Activated B cell treated with CpG ODN at 0.5 μM for 24 hours (primary cell): ENCODE measurements at places on chromosomes 11 and 22.

- no peak for DNase-seq
Measured at GRCh38 chr22:45125188-45125587, 38.5 kb upstream of the NUP50 start.

GRCh38 chr11:92511522-92512203 is 287.0 kb downstream of the FAT3 start:
- no peak for DNase-seq

DNA sequence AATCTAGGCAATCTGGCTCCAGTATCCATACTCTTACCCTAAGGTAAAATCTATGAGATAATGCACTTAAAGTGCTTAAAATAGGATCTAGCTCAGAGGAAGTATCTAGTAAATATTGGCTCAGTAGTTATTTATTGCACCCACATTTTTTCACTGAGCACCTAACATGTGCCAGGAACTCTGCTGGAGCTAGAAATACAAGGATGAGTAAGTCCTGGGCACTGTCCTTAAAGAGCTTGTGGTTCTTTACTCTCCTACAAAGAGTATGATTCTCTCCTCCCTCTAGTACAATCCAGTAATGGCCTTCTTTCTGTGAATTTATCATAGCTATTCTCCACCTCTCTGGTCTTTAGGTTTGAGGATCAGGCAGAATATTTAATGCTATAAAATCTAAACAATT is 59.2 kb downstream of the DEUP1 start:
- no peak for DNase-seq

- no peak for DNase-seq
Measured at GRCh38 chr11:2688381-2689231, 11.2 kb downstream of the KCNQ1OT1 start.

GRCh38 chr11:15602785-15603567 is 488.3 kb downstream of the INSC start:
- no peak for DNase-seq

DNA sequence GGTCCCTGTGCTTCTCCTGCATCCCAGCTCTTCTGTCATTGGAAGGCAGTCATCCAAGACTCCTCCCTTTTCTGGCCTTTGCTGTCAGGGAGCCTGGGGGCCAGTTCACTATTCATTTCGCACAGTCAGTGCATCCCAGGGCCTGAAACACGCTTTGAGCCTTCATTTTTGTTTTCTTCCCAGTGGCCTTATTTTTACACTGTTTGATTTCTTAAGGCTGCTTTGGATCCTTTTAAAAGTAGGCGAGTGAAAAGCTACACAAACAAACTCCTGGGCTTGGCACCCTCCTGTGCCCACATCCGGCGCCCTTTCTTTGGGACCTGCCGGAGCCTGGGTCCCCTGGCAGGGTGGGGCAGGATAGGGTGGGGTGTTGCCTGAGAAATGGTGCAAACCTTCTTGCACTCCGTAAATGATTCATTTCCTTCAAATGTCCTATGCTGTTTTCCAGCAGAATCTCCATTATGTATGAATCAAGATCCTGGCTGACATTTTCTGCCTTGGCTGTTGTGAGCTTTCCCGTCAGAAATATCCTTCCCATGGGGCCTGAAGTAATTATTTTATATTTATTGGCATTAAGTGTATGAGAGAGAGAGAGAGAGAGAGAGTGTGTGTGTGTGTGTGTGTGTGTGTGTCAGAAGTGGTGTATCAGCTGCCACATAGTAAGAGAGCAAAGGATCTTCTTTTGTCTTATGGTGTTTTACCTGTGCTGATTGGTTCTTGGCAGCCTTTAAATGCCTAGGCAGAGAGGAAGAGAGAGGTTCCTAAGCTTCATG is 45.6 kb downstream of the BCR start:
- no peak for DNase-seq

GRCh38 chr11:93807980-93808379 is 23.9 kb downstream of the MED17 start:
- DNase-seq = no peak

DNA sequence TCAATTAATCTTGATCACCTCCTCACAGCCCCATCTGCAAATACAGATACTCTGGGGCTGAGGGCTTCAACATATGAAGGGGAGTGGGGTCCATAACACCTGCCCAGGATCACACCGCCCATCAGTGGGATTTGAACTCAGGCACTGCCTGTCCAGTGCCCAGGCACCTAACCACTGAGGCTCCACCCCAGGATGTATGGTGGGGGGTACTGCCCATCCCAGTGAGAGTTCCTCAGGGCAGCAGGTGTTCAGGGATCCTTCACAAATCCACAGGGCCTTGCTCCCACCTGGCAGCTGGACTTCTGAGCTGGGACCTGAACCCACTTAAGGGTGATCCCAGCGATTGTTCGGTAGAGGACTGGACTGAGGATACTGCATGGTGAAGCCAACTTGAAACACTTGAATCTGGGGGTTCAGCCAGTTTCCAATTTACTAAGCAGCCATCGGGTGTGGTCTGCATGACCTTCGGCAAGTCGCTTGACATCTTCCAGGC is 33.3 kb downstream of the PRDM11 start:
- no peak for DNase-seq

- DNase-seq = no peak
Measured at GRCh38 chr11:19702620-19703019, 10.0 kb upstream of the NAV2 start.

GRCh38 chr11:128963744-128964325 is 21.2 kb upstream of the TP53AIP1 start:
- no peak for DNase-seq

DNA sequence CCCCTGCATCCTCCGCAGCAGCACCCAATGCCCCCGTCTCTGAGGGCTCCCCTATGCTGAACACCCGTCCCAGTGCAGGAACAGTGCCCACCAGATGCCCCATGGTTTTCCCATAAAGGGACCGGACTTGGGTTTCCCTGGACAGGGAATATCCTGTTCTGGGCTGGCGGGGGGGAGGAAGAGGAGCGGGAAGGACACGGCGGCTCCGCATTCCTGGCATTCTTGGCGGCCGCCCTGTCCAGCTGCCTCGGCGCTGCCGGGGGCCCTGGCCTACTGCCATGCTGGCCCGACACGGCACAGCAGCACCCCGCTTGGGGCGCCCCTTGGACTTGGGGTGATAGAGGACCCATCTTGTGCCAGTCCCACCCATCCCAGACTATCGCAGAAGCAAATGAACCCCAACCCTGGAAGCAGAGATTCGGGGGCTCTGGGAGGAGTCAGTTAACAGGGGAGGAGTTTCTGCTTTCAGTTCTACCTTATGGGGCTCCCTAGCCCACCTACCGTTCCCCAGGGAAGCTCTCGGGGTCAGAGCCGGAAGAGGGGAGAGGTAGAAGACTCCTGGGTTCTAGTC is 23.7 kb upstream of the CBX7 start:
- DNase-seq = no peak

DNA sequence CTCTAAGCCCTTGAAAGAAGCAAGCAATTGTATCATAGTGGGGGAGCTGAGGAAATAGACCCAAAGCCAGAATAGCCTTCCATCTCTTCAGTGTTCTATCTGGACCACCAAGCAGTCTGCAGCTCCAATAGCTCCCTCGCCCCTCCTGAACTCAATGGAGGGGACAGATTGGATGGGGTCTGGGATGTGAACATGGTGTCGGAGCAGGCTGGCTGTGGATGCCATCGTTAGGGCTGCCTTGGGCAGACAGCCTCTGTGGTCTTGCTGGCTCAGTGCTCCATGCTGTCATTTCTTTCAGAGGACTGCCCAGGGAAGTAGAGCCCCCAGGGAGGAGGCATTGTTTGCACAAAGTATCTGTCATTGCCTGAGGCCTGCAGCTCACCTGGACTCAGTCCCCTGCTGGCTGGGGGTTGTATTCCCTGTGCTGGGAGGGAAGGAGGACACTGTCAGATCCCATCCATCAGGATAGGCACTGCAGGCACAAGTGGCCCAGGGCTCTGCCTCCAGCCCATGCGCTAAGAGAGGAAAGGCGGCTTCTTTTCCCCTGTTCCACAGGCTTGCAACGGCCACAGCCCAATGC is 537.7 kb downstream of the BUD13 start:
- no peak for DNase-seq

GRCh38 chr11:135074397-135074998 is 662.5 kb upstream of the B3GAT1 start:
- DNase-seq = no peak

DNA sequence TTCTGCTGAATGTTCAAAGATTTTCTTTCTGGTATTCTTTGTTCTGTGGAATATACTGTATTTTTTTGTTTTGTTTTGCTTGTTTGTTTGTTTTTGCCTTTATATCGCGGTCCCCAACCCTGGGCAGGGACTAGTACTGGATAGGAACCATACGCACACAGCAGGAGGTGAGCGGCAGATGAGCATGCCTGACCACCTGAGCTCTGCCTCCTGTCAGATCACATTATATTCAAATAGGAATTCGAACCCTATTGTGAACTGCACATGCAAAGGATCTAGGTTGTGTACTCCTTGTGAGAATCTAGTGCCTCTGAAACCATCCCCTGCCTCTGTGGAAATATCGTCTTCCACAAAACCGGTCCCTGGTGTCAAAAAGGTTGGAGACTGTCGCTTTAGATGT is 83.3 kb upstream of the ANO3 start:
- no peak for DNase-seq

- DNase-seq = no peak
Measured at GRCh38 chr11:72793076-72793424, 797 bp downstream of the STARD10 start.

DNA sequence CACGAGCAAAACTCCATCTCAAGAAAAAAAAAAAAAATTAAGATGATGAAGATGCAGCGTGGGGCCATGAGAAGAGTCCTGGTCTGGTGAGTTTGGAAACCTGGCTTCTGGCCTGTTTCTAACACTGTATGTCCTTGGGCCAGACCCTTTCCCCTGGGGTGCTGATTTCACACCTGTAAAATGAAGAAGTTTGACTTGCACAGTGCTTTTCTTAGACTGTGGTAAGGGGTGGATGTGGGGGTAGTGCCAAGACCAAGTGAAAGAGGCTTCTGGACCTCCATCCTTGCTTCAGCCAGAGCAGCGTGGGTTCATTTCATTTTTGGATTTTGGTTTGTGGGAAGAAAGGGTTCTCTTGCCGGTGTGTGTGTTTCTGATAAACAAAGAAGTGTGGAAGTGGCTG is 42.1 kb downstream of the PTPRJ start:
- DNase-seq = no peak

- no peak for DNase-seq
Measured at GRCh38 chr11:113384551-113384950, 3.0 kb upstream of the ANKK1 start.

DNA sequence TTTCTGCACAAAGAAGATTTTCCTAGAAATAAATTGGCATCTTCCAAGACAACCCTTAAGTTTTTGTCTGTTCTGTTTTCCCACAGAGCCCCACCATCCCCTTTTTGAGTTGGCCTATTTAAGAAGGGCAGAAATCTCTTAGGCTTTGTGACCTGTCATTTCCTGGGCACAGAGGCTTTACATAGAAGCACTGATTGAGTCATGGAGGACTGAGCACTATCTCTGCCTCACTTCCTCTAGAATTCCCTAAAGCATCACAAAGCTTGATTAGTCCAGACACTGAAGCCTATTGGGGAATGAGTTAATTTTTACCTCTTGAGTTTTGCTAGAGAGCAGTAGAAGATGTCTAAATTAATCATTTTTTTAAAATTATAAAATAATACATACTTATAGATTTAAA is 25.4 kb downstream of the TRIM44 start:
- DNase-seq = no peak

GRCh38 chr11:125494974-125495725 is 915 bp downstream of the FEZ1 start:
- peak; percentile 35 for DNase-seq

GRCh38 chr22:48581796-48582469 is 1245.7 kb downstream of the BRD1 start:
- no peak for DNase-seq

DNA sequence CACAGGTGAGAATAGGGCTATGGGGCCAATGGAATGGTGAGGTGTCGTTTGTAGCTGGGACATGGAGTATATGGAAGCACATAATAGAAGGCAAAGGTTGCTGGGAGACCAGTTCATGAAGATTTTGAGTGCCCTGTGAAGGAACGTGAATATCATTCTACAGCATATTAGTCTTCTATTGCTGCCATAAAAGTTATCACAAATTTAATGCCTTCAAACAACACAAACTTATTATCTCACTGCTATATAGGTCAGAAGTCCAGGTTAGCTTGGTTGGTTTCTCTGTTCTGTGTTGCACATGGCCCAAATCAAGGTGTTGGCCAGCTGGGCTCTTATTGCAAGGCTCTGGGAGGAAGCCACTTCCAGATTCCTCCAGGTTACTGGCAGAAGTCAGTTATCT is 110.6 kb downstream of the SYN3 start:
- no peak for DNase-seq

DNA sequence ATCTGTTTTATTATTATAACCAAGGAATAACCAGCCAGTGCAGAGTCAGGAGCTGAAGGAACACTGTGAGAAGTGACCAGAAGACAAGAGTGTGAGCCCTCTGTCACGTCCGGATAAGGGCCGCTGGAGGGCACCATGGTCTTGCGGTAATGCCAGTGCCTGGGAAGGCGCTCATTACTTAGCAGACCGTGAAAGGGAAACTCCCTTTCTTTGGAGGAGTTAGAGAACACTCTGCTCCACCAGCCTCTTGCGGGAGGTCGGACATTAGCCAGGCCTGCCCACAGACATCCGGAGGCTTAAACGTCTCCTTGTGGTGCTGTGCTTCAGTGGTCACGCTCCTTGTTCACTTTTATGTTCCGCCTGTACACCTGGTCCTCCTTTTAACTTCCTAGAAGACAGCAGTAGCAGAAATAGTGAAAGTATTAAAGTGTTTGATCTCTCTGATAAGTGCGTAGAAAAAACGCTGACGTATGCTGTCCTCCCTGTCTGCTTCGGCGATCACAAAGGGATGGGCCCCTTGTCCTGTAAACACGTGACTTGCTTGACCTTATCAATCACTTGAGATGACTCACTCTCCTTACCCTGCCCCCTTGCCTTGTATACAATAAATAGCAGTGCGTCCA is 120.6 kb upstream of the LMO1 start:
- DNase-seq = no peak

DNA sequence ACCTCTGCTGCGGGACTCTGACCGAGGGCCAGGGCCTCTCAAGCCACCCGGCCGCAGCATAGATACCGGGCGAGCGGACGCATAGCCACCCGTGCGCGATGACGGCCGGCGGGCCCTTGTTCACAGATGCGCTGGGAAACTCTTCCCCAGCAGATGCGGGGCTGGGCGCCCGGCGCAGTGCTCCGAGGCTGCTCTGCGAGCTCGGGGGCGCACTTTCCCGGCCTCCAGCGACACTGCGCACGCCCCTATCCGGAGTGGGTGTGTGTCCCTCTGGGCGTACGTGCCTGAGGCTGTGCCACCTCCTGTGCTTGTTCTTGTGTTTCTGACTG is 104.7 kb upstream of the E2F8 start:
- no peak for DNase-seq

GRCh38 chr11:12116425-12117032 is 6.1 kb downstream of the MICAL2 start:
- no peak for DNase-seq

GRCh38 chr11:22433094-22433455 is 94.9 kb downstream of the SLC17A6 start:
- no peak for DNase-seq

GRCh38 chr22:43534916-43535315 is 123.1 kb downstream of the MPPED1 start:
- no peak for DNase-seq
